ENCODE measurements at places on chromosomes 7 and 10.
A peak's percentile ranks its signal among the peaks of the same experiment; 100 is the strongest.

- no peak for DNase-seq
Measured at GRCh38 chr7:26813432-26813831, 51.0 kb downstream of the SKAP2 start.

- DNase-seq = no peak
Measured at GRCh38 chr7:47500103-47500563, 81.8 kb downstream of the TNS3 start.

- no peak for DNase-seq
Measured at GRCh38 chr7:2990949-2991470, 52.7 kb downstream of the CARD11 start.

DNA sequence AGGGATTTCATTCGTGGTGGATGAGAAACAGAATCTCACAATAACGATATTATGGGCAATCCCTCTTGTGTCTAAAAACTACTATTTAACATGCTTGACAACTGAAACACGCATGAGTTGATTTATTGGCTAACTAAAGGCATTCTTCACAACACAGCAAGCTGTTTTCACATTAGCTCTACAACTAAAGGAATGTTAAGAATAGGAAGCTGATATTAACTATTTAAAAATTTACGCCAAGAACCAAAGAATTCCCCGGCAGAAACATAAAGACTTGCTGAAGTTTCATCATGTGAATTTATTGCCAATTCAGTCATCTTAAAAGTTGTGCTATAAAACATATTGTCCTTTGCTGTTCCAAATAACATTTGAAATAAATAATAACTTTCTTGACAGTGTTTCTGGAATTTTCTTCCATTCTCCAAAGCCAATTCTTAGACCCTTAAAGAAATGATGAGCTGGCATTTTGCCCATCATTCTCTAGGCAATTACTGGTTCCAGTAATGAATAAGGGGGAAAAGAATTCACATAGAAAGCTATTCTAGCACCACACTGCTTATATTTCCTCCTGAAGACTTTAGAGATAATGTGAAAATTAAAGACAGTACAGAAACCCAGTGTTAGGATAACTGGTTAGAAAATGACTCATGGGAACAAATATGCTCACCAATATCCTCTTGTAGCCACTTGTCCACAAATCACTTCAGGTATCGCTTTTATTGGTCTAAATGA lies 233.1 kb downstream of the PARD3 start:
- no peak for DNase-seq

- no peak for DNase-seq
Measured at GRCh38 chr10:120917521-120918250, 66.5 kb downstream of the WDR11 start.

DNA sequence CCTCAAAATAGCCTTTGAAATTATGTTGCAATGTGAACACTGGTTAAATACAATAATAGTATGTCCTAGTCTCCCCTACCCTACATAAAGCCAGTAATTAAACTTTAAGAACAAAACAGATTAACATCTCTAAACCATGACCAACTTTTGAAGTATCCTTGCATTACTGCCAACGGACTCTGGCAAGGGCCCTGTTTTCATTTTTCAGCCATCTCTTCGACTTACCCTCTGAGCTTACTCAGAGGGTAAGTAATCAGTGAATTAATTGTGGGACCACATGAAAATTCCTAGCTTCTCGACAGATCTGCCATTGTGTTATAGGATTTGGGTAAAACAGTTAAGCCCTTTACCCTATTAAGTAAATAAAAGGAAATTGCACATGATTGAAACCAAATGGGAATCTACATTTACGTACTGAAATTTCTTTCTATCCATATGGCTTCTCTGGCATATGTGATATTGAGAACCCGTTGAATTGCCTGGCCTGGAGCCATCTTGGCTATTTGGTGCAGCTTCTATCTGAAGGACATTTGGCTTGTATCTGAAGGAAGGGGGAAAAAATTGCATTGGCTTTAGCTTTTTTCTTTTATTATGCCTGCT lies 39.6 kb downstream of the DYNC1I1 start:
- no peak for DNase-seq

- no peak for DNase-seq
Measured at GRCh38 chr10:116961406-116962251, 43.4 kb downstream of the SHTN1 start.

DNA sequence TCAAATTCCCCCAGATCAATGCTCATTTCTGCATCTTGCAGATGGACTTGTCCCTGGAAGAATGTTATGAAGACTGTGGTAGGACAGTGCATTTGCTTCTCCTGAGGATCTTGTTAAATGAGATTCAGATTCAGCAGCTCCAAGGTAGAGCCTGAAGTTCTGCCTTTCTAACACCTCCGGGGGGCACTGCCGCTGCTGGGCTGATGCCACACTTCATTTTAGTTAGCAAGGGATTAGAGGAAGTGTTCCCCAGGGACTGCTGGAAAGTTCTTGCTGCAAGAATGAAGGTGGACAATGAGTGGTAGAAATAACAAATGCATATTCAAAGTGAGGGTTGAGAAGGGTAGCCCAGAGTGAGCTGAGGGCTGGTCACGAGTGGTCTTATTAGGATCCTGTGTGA lies 434.3 kb upstream of the AKR1E2 start:
- no peak for DNase-seq

DNA sequence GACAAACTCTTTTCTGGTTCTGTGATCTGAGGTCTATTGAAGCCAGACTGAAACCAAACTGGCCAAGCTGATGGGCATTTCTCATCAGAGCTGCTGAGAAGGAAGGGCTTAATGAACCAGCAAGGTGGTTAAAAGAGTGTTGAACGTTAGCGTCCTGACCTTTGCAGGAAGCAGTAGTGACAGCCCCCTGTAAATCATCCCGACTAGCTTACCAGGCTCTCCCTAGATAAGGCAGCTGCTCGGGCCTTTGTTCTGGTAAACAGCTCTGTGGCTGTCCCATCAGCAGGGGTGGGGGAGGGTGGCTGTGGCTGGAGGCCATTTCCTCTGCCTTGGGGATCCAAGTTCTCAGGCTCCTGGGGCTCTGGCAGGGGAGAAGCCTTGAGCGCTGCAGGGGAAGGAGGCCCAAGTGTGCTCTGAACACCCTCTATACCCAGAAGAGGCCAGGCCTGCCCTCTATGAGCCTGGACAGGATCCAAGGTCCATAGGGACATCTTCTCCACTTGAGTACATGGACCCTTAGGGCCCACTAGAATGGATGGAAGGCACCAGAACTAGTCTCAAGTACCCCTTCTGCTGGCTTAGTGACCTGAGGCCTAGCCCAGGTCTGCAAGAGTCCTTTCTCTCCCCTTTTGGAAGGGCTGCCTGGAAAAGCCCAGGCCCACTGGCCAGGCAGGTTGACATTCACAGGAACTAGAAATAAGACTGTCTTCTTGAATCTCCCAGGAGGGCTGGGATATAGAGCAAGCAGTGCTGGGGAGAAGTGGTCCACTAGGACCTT lies 134.6 kb downstream of the ARHGAP22 start:
- DNase-seq = no peak

DNA sequence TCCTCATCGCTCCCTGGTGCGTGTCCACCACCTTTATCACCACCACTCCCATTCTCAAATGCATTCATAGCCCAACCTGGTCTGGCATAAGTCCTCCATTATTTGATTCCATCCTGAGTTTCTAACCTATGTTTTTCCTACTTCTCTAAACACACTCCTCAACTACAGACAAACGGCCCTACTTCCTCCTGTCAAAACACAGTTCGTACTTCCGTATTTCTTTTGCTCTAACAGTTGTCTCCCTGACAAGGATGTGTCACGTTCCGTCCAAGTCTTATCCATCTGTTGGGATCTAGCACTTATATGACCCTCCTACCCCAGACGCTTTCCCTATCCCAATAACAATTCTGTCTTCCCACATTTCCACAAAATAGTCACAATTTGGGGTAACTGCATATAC lies 46.8 kb downstream of the DOCK4 start:
- DNase-seq = no peak

- DNase-seq = peak; percentile 9
Measured at GRCh38 chr10:128629111-128630096, 503.2 kb upstream of the MKI67 start.

DNA sequence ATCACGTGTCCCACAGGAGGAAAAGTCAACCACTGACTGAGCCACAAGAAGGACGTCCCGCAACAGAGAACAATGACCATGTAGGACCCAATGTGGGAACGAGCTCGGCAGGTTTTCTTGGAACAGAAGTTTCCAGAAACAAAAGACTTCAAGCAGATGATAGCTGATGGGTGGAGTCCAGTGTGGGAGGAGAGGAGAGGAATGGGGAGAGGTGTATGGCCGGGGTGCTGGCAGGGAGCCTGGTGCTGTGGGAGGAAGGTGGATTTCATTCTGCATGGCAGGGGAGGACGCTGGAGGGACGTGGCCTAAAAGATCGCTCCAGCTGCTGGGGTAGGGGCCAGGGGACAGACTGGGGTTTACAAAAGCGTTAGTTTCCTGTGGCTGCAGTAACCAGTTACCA lies 48.5 kb upstream of the LMTK2 start:
- no peak for DNase-seq

- DNase-seq = peak; percentile 65
Measured at GRCh38 chr7:66697449-66698438, 42.8 kb upstream of the RABGEF1 start.

DNA sequence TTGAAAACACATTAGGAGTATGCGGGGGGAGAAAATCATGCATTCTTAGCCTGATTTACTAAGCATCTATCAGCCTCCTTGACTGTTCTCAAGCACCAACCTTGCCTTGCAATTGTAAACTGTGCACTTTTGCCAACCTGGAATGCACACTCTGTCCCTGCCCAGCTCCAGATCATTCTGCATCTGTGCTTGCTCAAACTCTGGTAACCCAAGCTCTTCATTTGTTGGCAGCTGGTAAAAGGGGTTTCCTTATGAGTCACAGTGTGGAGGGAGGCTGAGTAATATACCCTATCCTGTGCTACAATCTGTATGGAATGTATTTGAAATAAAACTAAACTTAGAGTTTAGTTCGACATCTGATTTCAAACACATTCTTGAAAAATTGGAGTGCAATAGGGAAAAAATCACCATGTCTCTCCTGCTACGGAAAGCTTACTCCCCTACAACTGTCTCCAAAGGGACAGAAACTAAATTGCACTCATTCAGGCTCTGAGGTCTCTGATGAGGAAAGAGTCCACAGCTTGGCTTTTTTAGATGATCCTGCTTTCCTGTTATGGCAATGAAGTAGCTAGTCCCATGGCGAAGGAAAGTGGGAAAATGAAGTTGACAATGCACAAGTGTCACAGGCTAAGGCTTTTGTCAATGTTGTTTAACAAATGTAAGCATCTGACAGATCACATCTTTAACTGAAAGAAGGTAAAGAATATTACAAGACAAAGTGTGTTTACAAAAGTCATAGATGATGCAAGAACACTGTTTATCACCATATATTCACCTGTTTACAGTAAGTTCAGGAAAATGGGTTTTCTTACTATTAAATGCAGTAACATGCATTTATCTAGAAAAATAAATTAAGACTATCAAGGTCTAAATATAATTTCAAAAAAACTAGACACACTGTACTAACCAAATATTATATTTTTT lies 61.9 kb downstream of the TES start:
- DNase-seq = peak; percentile 37

GRCh38 chr7:2022021-2022409 lies 210.7 kb downstream of the MAD1L1 start:
- no peak for DNase-seq

DNA sequence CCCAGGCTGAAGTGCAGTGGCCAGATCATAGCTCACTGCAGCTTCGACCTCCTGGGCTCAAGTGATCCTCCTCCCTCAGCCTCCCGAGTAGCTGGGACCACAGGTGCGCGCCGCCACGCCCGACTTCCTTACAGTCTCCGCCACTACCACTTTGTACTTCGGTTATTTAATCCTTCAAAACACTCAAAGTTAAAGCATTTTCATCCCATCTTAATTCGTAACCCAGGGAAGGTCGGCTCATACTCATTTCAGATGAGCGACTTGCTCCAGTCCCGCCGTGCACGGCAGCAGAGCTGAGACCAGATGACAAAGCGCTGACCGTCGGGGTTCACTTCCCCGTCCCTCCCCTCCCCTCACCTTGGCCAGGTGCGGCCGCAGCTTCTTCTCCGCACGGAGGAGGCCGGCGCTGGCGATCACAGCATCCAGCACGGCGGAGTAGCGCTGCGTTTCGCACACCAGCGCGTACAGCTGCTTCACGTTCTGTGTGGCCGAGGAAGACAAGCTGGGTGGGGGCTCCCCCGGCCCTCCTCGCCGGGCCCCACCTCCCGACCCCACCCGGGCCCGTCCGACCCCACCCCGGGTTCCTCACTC lies 457 bp downstream of the NSUN5 start:
- DNase-seq = no peak

DNA sequence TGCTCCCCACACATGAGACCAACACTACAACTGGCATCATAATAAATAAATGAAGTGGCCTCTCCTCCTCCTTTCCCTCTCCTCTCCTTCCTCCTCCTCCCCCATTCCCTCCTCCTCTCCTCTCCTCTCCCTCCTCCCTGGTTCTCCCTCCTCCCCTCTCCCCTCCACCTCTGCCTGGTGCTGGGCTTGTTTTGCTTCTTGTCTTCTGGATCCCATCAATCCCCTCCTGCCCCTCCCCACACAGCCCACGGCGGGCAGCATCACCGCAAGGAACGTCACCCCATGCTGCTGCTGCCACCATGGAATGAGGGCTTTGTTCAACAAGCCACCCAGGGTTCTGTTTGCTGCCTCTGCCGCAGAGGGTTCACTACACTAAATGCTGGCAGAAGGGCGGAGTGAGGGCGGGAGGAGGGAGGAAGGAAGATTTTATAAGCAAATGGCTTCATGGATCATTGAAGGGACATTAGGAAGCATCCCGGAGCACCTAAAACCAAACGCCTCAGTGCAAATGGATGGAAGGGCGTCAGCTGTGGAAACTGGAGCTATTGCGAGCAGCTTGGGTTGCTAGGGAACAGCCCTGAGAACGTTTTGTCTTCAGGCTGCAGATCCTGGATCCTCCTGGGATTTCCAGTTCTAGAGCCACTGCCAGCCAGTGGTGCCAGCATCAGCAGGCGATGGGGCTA lies 379.7 kb upstream of the ZMIZ1 start:
- DNase-seq = no peak

- DNase-seq = peak; percentile 42
Measured at GRCh38 chr10:60299961-60300883, 89.5 kb downstream of the ANK3 start.

DNA sequence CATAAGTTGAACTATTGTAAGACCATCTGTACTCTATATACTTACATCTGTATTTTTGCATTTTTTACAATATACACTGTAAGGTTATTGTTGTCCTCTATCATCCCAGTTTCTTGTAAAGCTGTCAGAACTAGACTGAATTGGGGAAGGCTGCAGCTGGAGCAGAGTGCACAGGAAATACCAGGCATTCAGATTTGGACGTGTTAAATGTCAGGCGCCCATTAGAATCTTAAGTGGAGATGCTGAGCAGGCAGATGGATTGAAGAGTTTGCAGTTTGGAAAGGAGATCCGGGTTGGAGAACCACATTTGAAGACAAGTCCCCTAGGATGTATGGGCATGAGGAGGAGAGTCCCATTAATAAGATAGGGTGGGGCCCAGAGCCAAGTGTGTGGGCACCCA lies 40.4 kb downstream of the MTURN start:
- DNase-seq = no peak

GRCh38 chr7:103381280-103382031 lies 34.0 kb downstream of the PSMC2 start:
- no peak for DNase-seq

Measured in H54 (cell line).